Memory B cell (primary cell): ENCODE measurements at places on chromosomes 2 and 18.

DNA sequence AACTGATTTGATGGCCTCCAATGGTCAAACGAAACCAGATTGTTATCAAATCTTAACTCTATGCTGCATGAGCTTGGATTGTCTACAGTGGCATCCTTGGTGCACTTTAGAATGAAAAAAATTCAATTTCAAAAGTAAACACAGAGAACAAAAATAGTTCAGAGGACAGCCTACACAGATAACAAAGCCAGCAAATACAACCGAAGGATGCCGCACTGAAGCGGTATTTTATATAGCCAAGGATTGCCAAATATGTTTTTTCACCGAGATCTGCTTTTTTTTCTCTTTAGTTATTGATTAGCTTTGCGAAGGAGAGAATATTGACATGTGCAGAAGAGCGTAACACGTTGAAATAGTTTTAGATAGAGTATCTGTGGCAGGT lies 72.0 kb downstream of the SLC4A3 start:
- no peaks in the 10 kb centered on the region for H3K36me3 ChIP-seq
- H3K27ac ChIP-seq = no peak overlapping the region
- no peak overlapping the region for H3K4me3 ChIP-seq
- no peak for DNase-seq
- H3K27me3 ChIP-seq = peaks cover 13% of the 10 kb centered on the region

DNA sequence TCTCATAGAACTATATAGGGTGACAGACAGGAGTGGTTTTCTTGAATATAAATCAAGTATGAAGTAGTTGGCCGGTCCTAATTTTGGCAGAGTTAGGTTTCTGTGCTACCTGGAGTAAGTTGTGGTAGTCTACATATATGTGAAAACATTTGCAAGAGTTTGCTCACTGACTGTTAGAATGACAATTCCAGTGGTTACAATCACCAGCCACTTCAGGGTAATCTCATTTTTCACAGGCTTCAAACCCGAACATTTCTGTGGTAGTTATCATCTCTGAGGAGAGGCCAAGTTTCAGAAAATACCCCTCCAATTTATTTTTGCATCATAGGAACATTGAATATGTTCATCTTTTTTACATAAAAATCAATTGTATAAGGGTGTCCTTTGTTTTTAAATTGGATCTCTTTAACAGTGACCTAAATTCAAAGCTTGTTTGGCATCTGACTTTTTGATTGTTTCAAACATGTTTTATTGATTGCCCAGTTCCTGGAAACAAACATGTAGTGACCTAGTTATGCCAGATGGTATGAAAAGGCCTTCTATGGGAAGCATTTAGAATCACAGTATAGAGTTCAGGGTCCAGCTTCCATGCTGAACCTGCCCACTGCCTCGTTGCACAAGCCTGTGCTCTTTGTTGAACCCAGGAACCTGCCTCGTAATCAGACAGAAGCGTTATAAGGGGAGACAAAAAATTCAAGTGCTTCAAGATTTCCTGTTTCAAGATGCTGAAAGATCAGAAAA lies 250.6 kb downstream of the LTBP1 start:
- H3K36me3 ChIP-seq = no peaks in the 10 kb centered on the region
- no peaks in the 10 kb centered on the region for H3K4me1 ChIP-seq
- peaks cover 4% of the 10 kb centered on the region for H3K27me3 ChIP-seq
- no peak for DNase-seq

DNA sequence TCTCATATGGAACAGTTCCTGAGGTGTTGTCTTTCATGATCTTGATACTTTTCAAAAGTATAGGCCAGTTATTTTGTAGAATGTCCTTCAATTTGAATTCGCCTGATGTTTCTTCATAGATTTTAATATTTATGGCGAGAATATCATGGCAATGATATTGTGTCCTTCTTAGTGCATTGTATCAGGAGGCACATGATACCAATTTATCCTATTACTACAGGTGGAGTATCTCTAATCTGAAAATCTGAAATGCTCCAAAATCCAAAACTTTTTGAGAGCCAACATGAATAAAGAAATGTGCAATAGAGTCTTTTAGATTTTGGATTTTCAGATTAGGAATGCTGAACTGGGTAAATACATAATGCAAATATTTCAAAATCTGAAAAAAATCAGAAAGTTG lies 216.6 kb upstream of the LYPD1 start:
- H3K27ac ChIP-seq = no peak overlapping the region
- H3K36me3 ChIP-seq = no peaks in the 10 kb centered on the region
- no peak overlapping the region for H3K4me3 ChIP-seq
- no peaks in the 10 kb centered on the region for H3K4me1 ChIP-seq
- DNase-seq = no peak
- peaks cover 2% of the 10 kb centered on the region for H3K27me3 ChIP-seq

DNA sequence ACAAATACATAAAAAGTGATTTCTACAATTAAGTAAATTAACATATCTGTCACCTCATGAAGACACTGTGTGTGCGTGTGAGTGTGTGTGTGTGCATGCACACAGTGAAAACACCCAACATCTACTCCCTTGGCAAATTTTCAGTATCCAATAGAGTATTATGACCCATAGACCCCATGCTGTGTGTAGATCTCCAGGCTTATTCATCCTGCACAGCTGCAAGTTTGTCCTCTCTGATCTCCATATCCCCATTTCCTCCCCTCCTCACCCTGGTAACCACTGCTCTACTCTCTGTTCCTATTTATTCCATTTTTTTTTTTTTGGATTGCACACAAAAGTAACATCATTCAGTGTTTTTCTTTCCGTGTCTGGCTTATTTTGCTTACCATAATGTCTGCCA lies 391.0 kb downstream of the SOX11 start:
- H3K27me3 ChIP-seq = no peaks in the 10 kb centered on the region
- no peak overlapping the region for H3K4me3 ChIP-seq
- H3K4me1 ChIP-seq = no peaks in the 10 kb centered on the region
- DNase-seq = no peak
- no peak overlapping the region for H3K27ac ChIP-seq
- H3K36me3 ChIP-seq = no peaks in the 10 kb centered on the region

- H3K4me1 ChIP-seq = no peaks in the 10 kb centered on the region
- no peak overlapping the region for H3K27ac ChIP-seq
- H3K27me3 ChIP-seq = no peaks in the 10 kb centered on the region
- DNase-seq = no peak
- no peak overlapping the region for H3K4me3 ChIP-seq
Observed at GRCh38 chr2:126513033-126513432, 142.9 kb upstream of the GYPC start.

GRCh38 chr2:141109633-141110032 lies 1021.2 kb downstream of the LRP1B start:
- no peaks in the 10 kb centered on the region for H3K27me3 ChIP-seq
- H3K36me3 ChIP-seq = no peaks in the 10 kb centered on the region
- no peaks in the 10 kb centered on the region for H3K4me1 ChIP-seq
- no peak for DNase-seq

DNA sequence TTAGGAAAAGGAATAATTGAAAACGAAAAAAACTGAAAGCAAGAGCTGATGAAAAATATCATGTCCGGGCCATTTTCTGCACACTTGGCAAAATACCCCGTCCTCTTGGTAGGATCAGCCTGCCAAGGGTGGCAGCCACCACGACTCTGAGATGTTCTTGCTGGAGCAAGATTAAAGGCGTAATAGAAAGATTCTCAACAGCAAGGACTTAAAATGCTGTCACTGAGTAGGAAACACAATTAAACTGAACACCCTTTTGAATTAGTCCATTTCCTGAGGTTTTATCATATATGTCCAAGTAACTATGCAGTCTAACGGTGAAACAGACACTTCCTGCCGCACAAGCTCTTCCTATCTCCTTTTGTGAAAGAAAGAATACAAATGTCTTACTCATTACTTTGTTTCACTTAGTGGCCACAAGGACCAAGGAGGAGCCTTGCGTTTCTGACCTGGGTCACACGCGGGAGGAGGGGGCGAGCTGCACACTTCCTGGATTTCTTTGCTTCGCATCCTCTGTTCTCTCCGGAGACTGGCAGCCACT lies 222.7 kb downstream of the PIEZO2 start:
- no peaks in the 10 kb centered on the region for H3K36me3 ChIP-seq
- H3K4me1 ChIP-seq = no peaks in the 10 kb centered on the region
- no peak overlapping the region for H3K27ac ChIP-seq
- no peak overlapping the region for H3K4me3 ChIP-seq

GRCh38 chr2:33090553-33091134 lies 143.9 kb downstream of the LTBP1 start:
- H3K36me3 ChIP-seq = no peaks in the 10 kb centered on the region
- no peak overlapping the region for H3K4me3 ChIP-seq
- peaks cover 5% of the 10 kb centered on the region for H3K27me3 ChIP-seq
- DNase-seq = no peak
- H3K27ac ChIP-seq = no peak overlapping the region

DNA sequence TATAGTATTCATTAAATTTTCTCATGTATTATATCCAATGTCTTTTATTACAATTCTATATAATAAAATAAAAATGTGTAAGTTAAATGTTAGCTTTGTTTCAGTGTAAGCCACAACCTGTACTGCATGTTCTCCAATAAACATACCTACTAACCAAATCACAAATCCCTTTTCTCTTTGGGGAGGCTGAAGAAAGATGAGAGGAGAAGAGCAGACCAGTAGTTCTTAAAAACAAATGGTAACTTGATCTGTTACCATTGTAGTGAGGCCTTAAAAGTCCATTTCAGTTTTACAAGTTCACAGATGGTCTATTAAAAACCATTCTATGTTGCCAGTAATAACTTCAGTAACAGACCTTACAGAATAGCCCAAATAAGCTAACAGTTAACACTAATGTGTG lies 100.5 kb downstream of the SOS1 start:
- no peaks in the 10 kb centered on the region for H3K27me3 ChIP-seq
- H3K4me3 ChIP-seq = no peak overlapping the region
- H3K27ac ChIP-seq = no peak overlapping the region
- H3K36me3 ChIP-seq = peaks cover 9% of the 10 kb centered on the region
- no peak for DNase-seq
- no peaks in the 10 kb centered on the region for H3K4me1 ChIP-seq

DNA sequence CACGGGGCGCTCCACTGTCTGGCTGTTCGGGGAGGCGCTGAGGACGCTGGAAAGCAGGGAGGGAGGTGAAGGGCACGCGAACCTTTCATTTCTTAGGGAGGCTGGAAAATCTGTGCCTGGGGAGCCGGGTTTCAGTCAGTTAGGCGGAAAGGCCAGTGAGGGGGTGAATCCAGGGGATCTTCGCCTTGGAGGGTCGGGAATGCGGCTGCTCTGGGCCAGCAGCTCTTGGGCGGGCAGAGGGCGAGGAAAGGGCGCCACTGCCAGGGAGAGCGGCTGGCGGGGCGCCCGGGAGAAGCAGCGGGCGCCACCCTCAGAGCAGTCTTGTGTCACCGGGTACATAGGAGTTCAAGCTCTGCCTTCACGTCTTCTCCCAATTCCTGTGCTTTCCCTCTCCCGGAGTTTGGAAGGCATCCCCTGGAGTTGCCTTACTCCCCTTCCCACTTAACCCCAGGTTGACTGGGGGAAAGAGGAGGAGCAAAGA lies 1.4 kb downstream of the CCDC85A start:
- H3K4me3 ChIP-seq = peak overlapping the region; percentile 77
- DNase-seq = no peak
- no peak overlapping the region for H3K27ac ChIP-seq
- H3K36me3 ChIP-seq = no peaks in the 10 kb centered on the region
- peaks cover 4% of the 10 kb centered on the region for H3K4me1 ChIP-seq
- peaks cover 30% of the 10 kb centered on the region for H3K27me3 ChIP-seq

- H3K4me1 ChIP-seq = peaks cover 32% of the 10 kb centered on the region
- H3K36me3 ChIP-seq = peaks cover 17% of the 10 kb centered on the region
- H3K27ac ChIP-seq = no peak overlapping the region
- DNase-seq = no peak
Observed at GRCh38 chr2:31260870-31261269, 26.9 kb downstream of the EHD3 start.

- H3K27me3 ChIP-seq = no peaks in the 10 kb centered on the region
- peaks cover 28% of the 10 kb centered on the region for H3K36me3 ChIP-seq
- no peak overlapping the region for H3K4me3 ChIP-seq
- no peak for DNase-seq
Observed at GRCh38 chr2:36559221-36559942, 38.6 kb downstream of the FEZ2 start.

GRCh38 chr2:220619525-220620220 lies 952.4 kb downstream of the EPHA4 start:
- no peak overlapping the region for H3K4me3 ChIP-seq
- no peak overlapping the region for H3K27ac ChIP-seq
- no peaks in the 10 kb centered on the region for H3K4me1 ChIP-seq
- peaks cover 3% of the 10 kb centered on the region for H3K27me3 ChIP-seq
- no peaks in the 10 kb centered on the region for H3K36me3 ChIP-seq

- H3K4me3 ChIP-seq = no peak overlapping the region
- H3K27ac ChIP-seq = no peak overlapping the region
- H3K36me3 ChIP-seq = no peaks in the 10 kb centered on the region
- DNase-seq = no peak
- peaks cover 5% of the 10 kb centered on the region for H3K27me3 ChIP-seq
Observed at GRCh38 chr18:41871229-41872000, 83.6 kb upstream of the PIK3C3 start.

GRCh38 chr2:144459937-144460336 lies 60.0 kb downstream of the ZEB2 start:
- peaks cover 5% of the 10 kb centered on the region for H3K36me3 ChIP-seq
- DNase-seq = no peak
- H3K27ac ChIP-seq = peak overlapping the region; percentile 40
- no peaks in the 10 kb centered on the region for H3K27me3 ChIP-seq
- no peak overlapping the region for H3K4me3 ChIP-seq

DNA sequence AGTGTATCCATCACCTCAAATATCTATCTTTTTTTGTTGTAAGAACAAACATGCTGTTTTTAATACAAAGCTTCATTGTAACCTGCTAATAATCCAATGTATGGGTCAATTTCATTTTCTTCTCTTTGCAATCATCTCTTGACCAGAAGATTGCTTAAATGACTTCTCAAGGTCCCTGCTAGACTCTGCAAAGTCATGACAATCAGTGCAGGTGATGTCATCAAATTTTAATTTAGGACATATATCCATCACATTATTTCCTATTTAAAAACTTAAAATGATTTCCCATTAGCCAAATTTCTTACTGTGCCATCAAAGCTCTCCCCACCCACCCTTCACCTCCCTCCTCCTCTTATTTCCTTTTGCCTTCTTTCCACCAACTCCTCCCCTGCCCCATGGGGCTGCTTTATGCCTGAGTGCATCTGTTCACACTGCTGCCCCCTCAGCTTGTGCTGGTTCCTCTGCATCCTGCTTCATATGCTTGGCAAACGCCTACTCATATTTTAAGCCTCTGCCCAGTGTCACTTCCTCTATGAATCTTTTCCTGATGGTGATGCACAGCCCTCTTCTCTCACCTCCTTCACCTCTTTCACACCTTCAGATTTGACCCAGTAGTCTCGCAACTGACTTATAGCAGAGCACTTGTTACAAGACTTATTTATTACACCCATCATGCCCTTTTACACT lies 20.3 kb downstream of the PLEK start:
- H3K4me3 ChIP-seq = peak overlapping the region; percentile 81
- peaks cover 55% of the 10 kb centered on the region for H3K4me1 ChIP-seq
- no peaks in the 10 kb centered on the region for H3K27me3 ChIP-seq
- no peak for DNase-seq
- H3K27ac ChIP-seq = peak overlapping the region; percentile 99
